ENCODE measurements at places on chromosomes 5 and 9.

DNA sequence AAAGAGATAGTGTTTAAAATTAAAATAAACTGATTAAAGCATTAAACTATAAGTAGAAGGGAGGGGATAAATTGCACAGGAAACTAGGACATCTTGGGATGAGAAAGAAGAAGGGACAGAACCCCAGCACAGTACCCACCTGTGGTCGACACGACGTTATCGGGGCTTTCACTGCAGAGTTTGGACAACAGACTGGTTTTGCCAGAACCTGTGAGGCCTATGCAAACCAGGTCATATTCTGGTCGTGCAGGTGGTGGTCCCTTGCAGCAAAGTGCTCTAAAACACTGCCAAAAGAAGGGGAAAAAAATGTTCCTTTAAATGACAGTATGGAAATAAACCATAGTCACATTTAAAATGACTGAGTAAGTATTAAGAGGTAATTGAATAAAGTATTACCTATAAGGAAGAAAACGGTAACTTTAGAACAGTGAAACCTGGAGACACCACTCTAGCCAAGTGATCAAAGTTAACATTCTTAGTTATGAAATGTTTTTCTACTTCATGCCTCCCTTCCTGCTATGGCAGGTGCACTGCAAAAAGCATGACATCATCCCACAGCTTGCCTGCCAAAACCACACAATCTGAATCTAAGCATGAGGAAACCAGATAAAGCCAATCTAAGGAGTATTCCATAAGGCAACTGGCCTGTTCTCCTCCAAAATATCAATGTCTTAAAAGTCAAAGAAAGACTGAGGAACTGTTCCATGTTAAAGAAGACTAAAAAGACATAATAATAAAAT is 138.6 kb downstream of the ARL15 start:
- DNase-seq, result no peak

DNA sequence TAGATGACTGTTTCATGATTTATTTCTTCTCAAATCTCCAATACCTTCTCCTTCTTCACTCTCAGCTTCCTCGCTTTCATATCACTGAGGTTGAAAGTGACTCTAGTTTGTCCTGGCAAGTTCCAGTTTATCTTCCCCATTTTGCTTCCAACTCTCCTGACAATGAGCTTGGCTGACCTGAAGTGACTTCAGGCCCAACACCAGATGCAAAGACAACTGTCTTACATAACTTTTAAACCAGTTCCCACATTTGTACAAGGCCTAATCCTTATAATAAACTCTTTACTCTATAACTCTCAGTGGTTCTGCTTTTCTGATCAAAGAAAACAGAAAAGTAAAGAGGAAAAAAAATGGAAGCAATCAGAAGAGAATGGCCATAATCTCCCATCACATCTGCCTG is 22.0 kb downstream of the GNG10 start:
- no peak for DNase-seq

DNA sequence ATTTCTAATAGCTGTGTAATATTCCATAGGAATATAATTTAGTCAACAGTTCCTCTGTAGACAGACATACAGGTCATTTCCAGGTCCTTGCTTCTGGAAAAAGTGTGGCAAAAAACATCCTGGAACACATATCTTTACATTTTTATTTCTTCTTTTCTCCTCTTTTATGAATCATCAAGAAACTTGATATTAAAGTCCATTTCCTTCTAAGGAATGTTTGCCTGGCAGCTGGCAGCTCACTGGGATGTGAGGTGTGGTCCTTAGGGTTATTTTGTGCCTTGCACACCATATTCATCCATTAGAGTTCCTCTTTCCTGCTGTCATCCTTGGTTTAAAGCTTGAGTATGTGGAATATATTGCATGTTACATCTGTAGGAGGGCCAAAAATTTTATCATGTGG is 122.0 kb downstream of the GALNT10 start:
- DNase-seq, result no peak

- DNase-seq, result no peak
Measured at GRCh38 chr5:94562327-94562971, 56.0 kb downstream of the KIAA0825 start.

DNA sequence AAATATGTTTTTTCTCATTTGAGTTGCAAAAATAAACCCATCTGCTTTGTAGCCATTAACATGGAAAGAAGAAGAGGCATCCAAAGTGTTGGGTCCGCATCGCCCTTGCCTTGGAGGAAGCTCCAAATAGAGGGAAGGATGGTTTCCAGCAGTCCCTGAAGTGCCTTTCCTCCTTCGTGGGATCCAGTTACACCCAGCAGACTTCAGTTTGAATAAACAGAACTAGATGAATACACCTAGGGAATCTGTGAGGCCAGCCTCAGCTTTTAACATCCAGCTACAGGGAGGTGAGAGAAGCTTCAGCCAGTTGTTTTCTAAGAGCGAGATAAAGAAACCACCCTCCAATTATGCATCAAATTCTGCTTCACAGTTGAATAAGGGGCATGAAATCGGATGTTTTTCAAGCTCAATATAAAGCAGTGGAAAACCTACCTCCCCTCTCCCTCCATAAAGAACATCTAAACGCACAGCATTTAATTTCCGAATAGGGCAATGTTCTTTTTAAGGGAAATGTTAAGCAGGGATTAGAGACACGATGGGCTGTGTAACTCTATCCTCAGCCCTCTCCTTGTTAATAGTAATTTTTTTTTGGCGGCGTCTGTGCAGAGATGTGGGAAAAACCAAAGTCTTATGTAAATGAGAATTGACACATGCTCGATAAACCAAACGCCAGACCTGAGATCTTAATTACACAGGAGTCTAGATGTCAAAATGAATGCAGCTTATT is 264.7 kb downstream of the SLIT3 start:
- DNase-seq, result no peak

- no peak for DNase-seq
Measured at GRCh38 chr9:37425298-37425752, 2.8 kb downstream of the GRHPR start.

DNA sequence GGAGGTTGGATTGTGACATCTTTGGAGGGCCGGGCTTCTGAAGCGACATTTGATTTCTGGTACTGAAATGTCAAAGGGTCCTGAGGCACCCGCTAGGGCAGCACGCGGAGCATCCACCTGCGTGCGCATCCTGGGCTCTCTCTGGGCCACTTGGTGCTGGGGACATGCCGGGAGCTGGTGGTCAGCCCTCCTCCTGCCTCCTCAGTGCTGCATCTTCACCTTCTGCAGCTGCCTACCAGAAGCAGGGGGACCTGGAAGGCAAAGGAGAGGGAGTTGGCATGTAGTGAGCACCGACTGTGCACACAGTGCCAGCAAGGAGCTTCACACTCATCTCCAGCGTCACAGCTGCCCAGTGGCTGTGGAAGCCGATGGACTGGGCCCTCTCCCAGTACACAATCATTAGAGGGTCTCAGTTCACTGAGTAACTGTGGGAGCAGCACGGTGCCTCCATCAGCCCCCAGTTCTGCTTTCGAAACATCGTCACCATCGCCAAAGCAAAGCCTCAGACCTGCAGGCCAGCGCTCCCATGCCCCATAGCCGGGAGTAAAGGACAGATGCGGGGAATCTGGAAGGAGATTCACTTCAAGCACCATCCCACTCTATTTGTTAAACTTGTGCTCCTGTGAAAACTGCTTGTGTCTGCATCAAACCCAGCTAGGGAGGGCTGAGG is 138.4 kb downstream of the KCNIP1 start:
- no peak for DNase-seq

GRCh38 chr5:21826884-21827283 is 1026.3 kb downstream of the CDH12 start:
- no peak for DNase-seq

DNA sequence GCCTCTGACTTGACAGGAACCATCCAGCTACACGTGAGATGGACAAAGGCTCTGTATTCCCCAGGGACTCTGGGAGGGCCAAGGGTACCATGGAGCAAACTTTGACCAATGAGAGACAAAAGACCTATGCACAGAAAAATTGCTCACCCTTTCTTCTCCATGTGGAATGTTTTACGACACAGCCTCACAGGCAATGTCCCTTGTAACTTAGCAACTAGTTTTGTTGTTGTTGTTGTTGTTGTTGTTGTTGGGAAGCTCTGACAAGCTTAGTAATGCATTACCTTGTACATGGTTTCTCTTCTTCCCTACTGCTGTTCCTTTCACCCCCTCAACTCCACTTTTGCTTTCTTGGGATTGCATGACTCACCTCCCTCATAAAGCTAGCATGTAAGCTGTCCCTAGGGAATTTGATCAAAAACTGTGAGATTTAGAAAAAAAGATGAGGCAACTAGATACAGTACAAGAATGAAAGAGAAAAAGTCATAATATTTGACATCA is 550.9 kb downstream of the RAB3C start:
- peak; percentile 20 for DNase-seq
